ENCODE measurements at places on chromosomes 16 and 17.

- DNase-seq = no peak
These were observed 376 bp upstream of the STAC2 start for GRCh38 chr17:39225959-39226683.

DNA sequence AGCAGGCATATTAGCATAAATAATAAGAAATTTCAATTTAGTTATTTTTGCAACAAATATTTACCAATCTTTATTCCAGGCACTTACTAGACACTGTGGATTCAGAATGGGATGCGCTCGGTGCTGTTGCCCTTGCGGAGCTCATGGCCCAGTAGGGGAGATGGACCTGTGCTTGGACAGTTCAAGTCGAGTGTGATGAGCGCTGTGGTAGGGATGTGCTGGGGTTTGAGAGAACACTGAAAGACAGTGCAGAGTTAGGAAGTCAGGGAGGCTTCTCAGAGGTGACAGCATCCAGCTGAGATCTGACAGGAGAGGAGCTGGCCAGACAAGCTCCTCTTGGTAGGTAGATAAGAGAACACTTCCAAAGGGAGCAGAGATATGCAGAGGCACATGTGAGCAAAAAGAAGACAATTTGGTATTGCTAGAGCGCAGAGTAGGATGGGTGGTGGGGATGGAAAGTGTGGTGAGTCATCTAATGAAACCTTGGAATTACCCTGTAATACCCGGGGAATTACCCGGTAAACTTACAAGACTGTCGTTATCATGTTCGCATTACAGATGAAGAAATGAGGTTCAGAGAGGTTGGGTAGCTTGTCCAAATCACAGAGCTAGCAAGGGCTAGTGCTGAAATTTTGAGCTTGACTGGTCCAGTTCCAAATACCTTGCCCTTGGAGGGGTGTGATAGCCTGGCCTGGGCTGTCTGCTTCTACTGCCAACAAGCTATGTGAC is 298.1 kb upstream of the N4BP1 start:
- no peak for DNase-seq

DNA sequence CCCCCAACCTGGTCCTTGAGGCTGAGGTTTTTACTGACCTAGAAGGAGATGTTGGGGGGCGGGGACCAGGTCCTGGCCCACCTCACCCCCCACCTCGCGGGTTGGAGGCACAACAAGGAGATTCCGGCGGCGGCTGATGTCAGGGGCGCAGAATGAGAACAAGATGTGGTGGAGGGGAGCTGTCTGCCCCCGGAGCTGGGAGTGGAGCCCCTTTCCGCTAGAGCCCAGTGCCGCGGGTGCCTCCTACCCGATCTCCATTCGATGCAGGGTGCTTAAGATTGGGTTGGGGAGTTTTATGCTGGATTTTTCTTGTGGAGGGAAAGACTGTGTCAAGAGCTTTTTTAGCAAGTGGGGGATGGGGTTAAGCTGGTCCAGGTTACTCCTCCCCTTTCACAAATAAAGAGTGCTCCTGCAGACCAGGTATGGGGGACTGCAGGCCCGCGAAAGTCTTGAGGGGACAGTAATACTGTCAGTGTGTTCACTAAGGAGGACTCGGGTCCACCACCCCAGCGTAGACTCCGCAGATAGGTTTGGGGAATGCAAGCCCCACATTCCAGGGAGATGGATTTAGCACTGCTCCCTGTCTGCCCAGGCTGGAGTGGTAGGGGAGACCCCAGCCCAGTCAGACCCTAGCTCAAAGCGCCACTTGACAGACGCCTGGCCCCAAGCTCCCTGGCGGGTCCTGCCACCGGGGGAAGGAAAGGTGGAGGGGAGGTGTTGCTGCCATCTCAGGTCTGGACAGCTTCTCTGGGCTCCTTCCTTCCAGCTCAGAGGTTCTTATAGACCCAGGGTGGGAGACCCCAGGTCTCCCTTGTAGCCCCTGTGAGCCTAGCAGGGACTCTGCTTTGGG is 2.0 kb downstream of the CACNA1G start:
- no peak for DNase-seq

DNA sequence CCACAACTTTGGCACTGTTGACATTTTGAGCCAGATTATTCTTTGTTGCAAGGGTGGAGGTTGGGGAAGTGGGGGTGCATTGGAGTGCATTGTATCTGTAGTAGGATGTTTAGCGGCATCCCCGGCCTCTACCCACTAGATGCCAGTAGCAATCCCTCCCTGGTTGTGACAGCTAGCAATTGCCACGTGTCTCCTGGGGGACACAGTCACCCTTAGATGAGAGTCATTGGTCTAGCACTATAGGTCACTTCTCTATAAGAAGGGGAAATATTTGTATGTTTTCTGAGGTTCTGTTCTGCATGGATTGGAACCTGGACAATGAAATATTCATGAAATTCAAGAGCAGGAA is 32.4 kb downstream of the MSI2 start:
- DNase-seq = no peak
